ENCODE measurements at places on chromosomes 1 and 21.

DNA sequence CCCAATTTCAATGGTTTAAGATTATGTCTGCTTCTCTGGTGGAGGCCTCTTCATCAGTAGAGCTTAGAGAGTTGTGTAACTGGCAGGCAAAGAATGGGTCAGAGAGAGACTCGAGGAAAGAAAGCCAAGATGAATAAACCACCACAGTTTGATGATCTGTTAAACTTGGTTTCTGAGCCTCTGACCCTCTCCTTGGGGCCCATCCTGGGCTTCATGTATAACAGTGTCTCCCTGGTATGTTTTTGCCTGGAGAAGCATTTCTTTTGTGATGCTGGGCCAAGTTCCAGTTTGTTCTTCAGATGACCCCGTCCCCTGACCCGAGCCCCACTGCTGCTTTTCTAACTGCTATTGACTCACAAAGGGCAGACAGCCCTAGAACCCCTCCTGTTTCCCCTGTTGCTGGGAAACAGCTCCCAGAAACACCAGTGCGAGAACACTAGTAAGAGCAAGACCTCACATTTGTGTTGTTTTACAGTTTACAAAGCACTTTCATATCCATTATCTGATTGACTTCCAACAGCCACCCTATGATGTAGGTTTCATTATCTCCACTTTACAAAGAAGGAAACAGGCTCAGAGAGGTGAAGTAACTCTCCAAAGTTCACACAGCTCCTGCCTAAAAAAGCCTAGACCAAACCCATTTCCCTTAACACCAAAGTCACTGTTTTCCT is 9.0 kb downstream of the CD2 start:
- DNase-seq, result no peak

DNA sequence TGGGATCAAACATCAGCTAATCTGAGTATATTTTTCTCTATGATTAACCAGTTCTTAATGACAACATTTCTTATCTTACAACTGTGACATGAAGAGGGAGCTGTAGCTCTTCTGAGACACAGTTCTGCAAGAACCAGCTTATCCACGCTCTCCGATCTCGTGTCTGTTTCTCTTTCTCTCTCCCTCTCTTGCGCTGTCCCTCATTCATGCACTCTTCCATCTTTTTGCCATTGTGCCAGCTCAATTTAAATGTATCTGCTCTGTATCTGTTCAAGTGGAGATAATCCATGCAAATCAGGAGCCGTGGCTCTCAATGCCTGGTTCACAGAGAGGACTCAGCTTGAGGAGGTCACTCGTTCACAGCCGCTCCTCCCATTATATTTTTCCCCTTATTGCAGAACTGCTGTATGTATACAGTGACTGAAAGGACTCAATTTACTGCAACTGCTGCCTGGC is 494.7 kb upstream of the ADGRL2 start:
- no peak for DNase-seq

DNA sequence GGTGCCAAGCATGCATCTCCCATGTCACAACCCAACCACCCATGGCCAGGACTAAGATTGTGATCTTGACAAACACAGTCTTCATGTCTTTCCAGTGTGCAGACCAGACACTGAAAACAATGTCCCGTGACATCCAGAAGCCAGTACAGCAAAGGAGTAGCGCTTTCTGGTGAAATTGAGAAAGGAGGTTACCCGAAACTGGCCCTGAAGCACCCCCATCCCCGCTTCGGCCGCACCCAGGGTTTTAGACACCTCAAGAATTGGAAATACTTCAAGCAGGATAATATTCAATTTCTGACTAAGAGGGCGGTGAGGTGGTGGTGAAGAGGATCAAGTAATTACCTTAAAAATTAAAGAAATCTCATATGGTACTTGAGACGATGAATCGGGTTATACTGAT is 10.6 kb upstream of the S100A8 start:
- DNase-seq, result no peak

DNA sequence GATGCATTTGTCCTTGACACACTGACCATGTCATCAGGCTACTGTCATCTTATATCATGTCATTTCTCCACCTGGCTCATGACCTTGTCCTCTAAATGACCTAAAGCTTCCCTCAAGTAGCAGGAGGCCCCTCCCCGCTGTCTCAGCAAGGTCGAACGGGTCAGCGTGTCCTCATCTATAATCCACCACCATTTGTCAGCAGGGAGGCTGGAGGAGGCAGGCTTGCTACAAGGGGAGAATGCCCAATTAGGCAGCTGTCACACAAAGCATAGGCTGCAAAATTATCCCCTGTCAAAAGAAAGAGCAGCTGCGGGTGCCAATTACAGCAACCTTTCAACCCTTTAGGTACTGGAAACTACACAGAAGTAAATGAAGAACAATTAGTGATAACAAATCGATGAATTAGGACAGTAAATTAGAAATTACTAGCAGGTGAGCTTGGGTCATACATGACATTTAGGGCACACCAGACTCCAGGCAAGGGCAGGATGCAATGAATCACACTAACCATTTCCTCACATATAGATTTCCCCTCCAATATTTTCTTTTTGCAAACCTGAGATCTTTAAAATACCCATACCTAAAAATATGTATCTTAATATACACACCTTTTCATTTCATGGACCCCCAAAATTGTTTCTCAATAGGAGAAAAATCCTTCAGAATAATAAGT is 61.2 kb downstream of the NRIP1 start:
- no peak for DNase-seq

DNA sequence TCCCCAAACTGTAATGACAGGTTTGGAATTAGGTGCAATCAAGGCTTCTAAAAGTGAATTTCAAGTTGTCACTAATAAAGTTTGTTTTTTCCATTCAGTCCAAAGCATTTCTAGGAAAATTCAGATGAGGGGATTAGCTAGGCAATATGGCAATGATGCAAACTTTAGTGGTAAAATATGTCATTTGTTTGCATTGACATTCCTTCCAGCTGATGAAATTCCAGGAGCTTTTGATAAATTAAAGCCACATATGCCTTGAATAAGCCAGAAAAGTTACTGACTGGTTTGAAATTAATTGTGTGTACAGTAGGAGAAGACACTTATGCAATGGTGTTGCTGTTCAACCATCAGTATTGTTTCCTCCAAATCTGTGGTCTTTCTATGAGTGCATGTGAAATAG is 57.8 kb downstream of the MROH9 start:
- DNase-seq, result no peak

DNA sequence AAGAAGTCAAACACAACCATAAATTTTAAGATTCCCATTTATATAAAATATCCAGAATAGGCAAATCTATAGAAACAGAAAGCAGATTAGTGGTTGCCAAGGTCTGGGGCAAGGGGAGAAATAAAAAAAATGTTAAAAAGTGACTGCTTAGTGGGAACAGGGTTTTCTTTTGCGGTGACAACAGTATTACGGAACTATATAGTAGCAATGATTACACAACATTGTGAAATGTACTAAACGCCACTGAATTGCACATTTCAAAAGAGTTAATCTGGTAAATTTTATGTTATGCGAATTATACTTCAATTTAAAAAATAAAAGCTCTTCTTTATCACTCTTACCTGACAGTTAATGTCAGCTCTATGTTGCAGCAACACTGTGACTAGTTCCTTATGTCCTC is 105.2 kb downstream of the ACBD6 start:
- DNase-seq, result no peak

DNA sequence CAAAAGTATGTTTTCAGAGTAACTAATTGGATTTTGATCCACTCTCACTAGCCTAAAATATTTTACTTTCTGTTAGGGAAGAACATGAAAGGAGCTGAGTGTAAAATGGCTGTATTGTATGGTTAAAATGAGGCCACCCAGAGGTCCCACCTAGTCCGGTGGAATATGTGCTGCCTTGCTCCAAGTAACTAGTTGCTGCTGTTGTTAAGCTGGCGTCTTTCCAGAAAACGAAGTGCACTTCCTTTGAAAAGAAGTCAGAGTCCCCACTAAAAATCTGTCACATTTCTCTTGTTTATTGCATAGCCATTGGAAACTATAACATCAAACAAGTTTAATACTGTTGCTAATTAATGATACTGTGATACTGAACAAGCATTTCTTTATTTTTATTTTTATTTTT is 3.2 kb downstream of the SLC25A33 start:
- DNase-seq, result no peak

DNA sequence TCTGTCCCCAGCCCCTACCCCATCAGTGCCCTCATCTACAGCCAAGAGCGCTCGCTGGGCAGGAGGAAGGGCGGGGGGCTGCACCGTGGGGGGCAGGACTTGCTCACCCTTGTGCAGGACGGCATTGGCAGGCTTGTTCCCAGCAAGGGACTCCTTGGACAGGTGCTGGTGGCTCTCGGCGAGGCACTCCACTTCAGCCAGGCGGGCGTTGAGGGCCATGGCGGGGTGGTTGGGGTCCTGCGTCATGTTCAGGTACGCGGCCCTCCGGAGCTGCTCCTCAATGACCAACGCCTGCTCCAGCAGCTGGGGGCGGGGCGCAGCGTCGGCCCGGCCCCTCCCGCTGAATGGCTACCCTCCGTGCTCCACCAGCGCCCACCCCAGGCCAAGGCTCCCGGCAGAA is 64.0 kb downstream of the KCNAB2 start:
- no peak for DNase-seq

- DNase-seq, result no peak
Measured at GRCh38 chr1:216815260-216816131, 92.3 kb upstream of the ESRRG start.

GRCh38 chr1:36773827-36774541 is 260.3 kb downstream of the GRIK3 start:
- DNase-seq, result no peak

- DNase-seq, result no peak
Measured at GRCh38 chr1:47235241-47235681, 3.2 kb upstream of the TAL1 start.

- no peak for DNase-seq
Measured at GRCh38 chr1:110084227-110085078, 14.0 kb upstream of the ALX3 start.

- no peak for DNase-seq
Measured at GRCh38 chr1:232718928-232719927, 86.0 kb upstream of the MAP10 start.

DNA sequence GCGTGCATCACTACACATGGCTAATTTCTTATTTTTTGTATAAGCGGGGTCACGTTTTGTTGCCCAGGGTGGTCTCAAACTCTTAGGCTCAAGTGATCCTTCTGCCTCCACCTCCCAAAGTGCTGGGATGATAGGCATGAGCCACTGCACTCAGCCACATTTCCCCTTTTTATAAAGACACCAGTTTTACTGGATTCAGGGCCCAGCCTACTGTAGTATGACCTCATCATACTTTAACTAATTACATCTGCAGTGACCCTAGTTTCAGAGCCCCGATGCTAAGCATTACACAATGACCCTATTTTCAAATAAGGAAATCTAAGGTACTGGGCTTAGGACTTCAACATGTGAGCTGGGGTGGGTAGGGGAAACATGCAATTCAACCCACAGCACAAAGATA is 31.8 kb upstream of the ENAH start:
- no peak for DNase-seq

DNA sequence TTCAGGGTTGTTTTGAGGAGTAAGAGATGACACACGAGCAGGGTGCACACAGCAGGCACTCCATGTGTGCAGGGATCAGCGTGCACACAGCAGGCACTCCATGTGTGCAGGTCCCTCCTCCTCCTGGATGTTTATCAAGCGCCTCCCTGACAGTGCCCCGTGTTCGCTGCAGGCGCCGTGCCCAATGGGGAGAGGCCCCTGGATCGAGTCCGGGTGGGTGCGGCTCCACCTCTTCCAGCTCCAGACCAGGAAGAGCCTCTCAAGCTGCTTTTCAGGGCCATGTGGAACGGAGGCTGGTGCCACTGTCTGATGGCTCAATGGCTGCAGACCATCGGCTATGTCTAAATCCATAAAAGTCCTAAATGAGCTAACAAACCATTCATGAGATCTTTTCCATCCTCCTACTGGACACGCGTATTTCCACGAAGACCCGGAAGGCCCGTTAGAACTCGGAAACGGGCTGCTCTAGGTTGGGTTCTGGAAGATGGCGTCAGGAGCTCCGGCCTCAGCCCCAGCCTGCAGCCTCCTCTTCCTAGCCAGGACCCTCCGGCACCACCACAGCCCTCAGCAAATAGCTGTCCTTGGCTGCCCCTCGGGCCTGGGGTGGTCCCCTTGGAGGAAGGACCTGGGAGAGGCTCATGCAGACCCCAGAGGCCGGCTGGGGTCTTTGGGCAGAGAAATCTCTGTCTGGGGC is 36.0 kb downstream of the RRP1 start:
- no peak for DNase-seq

DNA sequence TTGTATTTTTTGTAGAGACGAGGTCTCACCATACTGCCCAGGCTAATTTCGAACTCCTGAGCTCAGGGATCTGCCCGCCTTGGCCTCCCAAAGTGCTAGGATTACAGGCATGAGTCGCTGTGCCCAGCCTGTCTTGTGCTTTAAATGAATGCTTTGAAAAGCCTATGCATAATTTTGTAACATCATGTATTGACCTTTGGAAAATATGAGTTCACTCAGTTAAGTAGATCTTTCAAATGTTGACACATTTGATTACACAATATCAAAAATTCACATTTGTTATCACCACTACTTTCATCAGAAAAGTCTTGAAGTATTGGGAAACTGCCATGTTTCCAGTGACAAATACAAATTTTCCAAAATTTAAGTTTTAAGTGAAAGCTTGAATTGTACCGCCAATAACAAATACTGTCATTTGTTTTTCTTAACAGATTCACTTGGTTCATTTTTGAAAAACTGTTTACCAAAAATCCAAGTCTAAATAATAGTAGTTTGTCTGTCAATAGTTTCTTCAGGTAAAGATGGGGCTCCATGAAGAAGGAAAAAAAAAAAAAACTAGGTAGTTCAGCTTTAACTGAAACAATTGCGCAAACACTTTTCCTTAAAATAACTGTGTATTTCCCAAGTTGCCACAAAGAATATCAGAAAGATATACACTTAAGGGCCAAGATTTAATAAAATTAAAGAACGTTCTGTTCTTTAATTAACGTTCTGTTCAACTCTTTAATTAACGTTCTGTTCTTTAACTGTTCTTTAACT is 233.2 kb upstream of the NR5A2 start:
- no peak for DNase-seq

DNA sequence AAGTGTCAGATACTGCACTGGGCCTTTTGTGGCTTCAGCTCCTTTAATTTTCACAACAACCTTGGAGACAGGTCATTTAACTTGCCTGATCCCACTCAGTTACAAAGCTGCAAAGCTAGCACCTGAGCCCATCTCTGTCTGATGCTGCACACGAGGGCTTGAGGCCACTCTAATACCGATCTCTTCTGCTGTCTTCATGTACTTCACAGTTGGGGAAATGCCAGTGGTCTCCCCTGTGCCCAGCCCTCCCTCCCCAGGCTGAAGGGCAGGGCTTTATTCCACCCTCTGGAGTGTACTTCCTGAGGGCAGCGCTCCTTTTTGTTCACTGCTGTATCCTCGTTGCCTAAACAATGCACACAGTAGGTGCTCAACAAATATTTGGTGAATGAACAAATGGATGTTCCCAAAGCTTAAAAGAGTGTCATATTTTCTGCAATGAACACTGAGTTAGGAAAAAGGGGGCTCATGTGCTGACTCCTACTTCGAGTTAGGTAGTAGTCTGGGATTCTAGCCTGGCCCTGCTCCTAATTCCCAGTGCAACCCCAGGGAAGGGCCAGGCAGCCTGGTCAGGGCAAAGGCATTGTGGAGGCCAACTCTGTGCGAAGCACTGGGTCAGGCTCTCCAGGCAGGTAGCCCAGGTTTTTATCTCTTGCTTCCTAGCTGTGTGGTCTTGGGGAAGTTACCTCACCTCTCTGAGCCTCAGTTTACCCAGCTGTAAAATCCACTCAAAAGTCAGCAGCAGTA is 1.1 kb downstream of the TMCO4 start:
- no peak for DNase-seq

- no peak for DNase-seq
Measured at GRCh38 chr1:60808676-60809075, 273.7 kb upstream of the NFIA start.
